Activated CD8-positive, alpha-beta memory T cell treated with anti-CD3 and anti-CD28 coated beads for 4 hours (primary cell): ENCODE measurements at places on chromosomes 11 and 22.

DNA sequence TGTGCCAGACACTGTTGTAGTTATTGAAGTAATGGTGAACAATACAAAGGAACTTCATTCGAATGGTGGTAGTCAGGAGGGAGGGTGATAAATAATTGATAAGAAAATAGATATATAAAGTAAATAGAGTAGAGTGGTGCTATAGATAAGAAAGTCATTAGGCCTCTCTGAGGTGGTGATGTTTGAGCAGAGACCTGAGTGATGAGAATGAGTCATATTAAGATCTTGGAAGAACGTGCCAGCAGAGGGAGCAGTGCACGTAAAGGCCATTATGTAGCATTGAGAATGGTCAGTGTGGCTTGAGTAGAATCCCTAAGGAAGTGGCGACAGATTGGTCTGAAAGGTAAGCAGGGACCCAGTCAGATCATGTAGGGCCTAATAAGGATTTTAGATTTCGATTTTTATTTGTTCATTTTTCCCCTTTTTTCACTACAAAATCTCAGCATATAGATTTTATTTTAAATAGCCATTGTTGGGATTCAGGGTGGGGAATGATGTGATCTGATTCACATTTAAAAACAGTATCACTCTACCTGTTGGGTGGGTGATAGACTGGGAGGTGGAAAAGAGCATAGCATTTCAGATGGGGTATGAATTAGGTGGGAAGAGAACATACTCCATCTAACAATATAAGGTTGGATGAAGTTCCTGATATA, 44.7 kb downstream of the CCDC90B start:
- no peak for DNase-seq

- no peak for DNase-seq
These were observed 1.0 kb downstream of the LYVE1 start for GRCh38 chr11:10567446-10567845.

GRCh38 chr11:133154781-133155180, 377.5 kb downstream of the OPCML start:
- DNase-seq: no peak

DNA sequence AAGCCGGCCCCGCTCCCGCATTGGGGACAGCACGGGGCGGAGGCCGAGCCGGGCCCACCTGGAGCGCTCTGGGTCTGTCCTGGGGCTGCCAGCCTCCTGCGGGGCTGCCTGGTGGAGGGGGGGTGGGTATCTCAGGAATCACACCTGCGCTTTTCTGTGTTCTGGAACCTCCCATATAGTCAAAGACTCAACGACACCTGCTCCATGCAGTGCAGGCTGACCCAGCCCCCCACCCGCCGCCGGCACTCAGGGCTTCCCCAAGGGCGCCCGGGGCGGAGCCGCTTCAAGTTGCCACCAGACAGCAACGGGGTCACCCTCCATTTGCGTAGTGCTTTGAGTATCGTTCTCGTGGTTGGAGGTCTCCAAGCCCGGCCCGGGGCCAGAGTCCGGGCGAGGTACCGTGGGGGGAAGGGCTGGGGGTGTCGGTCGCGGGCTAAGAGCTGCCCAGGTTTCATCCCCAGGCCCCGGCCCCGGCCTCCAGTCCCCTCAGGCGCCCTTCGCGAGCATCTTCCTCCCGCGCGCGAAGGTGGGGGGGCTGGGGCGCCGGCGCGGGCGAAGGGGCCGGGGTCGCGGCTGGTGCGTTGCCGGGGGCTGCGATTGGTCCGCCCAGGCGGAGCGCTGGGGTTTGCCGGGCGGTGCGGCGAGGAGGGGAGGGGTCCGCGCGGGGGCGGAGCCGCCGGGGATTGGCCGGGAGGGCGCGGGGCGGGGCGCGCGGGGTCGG, 6.6 kb downstream of the TSPAN4 start:
- no peak for DNase-seq

GRCh38 chr11:46210133-46210636, 67.3 kb upstream of the CREB3L1 start:
- no peak for DNase-seq

GRCh38 chr11:69131121-69131566, 24.6 kb upstream of the SMIM38 start:
- no peak for DNase-seq

- no peak for DNase-seq
These were observed 9.4 kb upstream of the OMP start for GRCh38 chr11:77093056-77093891.

- DNase-seq: no peak
These were observed 249.0 kb upstream of the CNTN5 start for GRCh38 chr11:98771791-98772190.

DNA sequence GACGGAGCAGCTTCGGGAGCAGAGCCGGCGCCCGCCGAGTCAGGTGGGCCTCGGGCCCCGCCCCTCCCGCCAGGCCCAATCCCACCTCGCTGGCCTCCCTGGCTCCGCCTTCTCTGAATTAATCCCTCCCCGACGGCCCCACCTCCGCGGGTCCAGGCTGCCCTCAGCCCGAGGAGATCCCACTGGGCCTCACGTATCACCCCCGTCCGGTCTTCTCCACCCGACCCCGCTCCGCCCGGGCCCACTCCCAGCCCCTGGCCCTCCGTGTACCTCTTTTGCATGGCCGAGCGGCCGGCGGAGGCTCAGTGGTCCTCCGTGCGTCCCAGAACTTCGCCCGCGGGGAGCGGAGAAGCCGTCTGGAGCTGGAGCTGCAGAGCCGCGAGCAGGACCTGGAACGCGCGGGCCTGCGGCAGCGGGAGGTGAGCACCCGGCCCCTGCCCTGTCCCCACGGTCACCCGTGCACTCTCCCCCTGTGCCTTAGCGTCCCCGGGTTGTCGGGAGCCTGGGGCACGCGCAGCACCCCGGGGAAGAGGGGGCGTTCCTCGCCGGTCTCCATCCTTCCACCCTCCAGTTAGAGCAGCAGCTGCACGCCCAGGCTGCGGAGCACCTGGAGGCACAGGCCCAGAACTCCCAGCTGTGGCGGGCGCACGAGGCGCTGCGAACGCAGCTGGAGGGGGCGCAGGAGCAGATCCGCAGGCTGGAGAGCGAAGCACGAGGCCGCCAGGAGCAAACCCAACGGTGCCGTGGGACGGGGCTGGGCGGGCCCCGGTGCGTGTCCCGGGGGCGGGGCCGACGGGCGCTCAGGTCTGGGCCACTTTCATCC, 2.2 kb upstream of the CD151 start:
- DNase-seq: peak; percentile 44

DNA sequence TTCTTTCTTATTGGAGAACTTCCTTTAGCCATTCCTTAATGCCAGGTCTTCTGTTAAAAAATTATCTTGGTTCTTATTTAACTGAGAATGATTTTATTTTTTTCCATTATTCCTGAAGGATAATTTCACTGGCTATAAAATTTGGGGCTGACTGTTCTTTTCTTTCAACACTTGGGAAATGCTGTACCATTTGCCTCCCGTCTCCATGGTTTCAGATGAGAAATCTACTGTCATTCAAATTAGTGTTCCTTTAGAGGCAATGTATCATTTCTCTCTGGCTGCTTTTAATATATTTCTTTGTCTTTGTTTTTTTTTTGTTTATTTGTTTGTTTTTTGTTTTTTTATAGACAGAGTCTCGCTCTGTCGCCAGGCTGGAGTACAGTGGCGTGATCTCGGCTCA, 51.8 kb upstream of the SMTN start:
- DNase-seq: no peak

DNA sequence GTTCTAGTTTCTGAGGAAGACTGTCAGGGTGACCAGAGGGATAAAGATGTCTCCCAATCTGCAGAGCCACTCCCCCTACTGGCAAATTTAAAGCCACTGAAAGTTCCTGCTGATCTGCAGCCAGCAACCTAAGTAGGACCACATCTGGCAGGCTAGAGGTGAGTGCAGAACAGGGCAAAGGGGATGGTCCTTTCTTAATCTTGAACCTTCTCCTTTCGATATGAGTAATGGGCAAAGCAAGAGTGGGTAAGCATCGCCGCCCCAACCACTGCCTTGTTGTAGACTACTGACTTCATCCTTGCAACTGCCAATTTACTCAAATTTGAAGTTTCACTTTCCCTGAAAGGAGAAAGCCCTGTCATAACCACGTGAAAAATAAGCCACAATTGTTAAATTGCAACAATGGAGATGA, 30.7 kb downstream of the SCUBE2 start:
- DNase-seq: no peak

DNA sequence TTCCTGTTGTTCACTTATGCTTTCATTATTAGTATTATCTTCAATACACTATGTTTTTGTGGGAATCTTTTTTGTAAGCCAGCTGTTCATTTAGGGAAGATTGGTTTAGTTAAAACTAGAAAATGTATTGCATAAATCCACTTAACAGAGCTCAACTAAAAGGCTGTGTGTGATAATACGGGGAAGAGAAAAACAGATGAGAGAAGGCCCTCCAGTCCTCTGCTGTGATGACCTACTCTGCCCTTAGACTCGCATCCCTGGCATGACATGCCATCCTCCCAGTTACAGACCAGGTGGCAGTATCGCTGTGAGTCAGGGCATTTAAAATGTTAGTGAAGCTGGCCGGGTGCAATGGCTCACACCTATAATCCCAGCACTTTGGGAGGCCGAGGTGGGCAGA, 173.4 kb upstream of the TTC12 start:
- DNase-seq: no peak

GRCh38 chr11:79269611-79270307, 171.1 kb downstream of the TENM4 start:
- no peak for DNase-seq

DNA sequence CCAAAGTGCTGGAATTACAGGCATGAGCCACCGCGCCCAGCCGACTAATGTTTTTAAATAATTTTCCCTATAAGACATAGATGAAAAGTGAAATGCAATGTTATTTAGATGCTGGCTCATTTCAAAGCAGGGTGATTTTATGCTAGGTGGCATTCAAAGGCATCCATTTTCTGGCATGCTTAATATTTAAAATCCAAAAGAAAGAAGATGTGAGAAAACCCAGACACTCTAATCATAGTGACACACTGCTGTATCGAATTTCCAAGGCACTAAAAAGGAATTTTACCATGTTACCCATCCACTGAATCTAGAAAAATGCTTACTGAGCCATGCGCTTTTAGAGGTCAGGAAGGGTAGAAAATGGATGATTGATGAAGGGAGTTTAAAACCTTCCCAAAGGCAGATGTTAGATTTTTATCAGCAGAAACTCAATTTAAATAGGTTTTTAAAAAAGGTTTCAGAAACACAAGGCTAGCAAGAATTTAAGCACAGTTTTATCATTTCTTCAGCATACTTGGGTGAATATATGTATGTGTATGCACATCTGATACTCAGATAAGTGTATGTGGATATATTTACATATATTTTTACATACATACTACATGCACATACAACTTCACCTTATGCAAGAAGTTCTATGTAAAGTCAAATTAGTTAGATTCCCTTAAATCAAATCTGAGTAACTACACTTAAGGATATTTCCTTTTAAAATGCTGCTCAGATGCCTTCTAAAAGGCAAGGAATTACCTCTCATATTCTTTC, 24.1 kb upstream of the CCDC89 start:
- no peak for DNase-seq

GRCh38 chr22:40432625-40433024, 62.2 kb downstream of the SGSM3 start:
- DNase-seq: no peak

- DNase-seq: no peak
These were observed 2082.1 kb upstream of the RAG2 start for GRCh38 chr11:38680166-38680565.

DNA sequence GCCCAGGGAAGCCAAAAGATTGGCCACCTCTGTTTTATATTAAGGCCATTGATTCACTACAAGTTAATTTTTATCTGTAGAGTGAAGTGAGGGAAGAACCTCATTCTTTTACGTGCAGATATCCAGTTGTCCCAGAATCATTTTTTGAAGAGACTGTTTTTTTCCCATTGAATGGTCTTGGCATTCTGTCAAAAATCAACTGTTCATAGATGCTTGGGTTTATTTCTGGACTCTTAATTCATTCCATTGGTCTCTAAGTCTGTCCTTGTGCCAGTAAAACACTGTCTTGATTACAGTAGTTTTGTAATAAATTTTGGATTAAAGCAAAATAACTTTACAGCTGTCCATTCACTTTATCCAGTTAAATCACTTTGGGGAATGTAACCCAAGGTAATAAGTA, 26.8 kb downstream of the WBP2NL start:
- DNase-seq: no peak

DNA sequence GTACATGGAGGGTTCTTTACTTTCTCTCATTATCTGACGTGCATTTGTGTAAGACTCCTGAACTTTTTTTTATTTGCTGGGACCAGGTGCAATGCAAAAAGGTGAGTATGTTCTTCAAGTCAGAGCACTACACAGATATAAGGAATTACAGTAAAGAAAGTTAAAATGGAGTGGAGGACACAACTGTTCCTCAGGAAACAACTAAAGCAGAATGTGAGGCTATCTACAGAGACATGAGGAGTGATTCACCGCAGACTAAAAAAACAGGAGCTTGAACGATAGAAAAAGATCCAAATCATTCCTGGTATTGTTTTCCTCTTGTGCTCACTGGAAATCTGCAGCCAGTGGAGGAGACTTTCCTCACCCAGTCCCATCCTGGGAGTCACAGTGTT, 106.2 kb downstream of the ABTB2 start:
- no peak for DNase-seq

GRCh38 chr11:96481204-96481603, 91.4 kb downstream of the JRKL start:
- no peak for DNase-seq

DNA sequence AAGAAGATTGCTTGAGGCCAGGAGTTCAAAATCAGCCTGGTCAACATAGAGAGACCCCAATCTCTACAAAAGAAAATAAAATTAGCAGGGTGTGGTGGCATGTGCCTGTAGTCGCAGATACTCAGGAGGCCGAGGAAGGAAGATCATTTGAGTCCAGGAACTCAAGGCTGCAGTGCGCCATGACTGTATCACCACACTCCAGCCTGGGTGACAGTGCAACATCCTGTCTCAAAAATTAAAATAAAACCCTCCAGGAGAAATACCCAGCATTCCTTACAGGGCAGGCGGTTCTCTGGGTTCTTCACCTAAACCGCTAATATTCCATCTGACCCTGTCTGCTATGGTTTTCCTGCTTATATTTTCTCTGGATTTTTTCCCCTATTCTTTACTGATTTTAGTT, 13.5 kb downstream of the TCF20 start:
- no peak for DNase-seq

DNA sequence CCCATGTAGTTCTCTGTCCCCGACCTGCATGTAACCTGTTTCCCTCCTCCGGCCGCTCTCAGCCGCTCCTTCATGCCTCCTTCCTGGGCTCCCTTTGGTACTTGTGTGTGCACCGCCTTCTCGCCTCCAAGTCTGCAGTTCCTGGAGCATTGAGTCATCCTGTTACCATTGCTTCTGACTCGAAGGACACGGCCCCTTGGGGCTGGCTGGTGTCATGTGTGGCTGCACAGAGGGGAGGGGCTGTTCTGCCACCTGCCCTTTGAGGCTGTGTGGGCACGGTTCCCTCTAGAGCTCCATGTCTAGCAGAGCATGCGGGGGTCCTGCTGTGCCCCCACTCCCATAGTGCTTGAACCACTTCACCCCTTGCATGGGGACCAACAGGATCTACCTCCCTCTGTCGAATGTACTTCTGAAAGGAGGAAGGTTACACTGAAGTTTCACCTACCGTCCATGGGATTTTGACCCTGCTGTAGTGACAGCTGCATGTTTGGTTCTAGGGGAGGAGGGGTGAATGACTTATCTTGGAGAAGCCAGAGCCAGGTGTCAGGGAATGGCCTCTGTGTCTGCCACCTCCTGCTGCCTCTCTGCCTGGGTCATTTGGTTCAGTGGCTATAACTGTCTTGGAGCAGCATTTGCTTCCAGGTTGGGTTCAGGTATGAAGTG, 39.6 kb downstream of the BCR start:
- no peak for DNase-seq
